Stimulated activated CD4-positive, alpha-beta T cell treated with anti-CD3 and anti-CD28 coated beads, Interleukin-1b, Interleukin-23, amount 100 ng/mL, for 4 hours (primary cell): ENCODE measurements at places on chromosomes 5 and 9.

DNA sequence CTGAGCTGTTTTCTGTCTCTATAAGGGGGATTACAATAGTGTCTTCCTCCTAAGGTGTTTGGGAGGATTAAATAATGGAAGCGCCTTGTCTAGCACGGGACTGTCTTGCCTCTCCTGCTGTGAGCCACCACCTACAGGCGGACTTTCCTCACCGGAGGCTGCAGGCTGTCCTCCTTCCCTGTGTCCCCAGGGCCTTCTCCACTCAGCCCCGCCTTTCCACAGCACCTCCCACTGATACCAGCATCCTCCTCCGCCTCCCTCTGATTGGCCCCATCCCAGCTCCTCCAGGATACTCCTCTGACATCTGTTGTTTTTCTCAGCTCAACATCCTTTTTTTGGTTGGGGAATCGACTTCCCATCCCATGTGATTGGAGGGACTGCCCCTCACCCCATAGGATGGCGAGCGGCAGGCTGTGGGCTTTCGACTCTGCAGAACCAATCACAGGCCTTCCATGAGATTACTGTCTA lies 851 bp upstream of the ZDHHC12 start:
- DNase-seq, result no peak

DNA sequence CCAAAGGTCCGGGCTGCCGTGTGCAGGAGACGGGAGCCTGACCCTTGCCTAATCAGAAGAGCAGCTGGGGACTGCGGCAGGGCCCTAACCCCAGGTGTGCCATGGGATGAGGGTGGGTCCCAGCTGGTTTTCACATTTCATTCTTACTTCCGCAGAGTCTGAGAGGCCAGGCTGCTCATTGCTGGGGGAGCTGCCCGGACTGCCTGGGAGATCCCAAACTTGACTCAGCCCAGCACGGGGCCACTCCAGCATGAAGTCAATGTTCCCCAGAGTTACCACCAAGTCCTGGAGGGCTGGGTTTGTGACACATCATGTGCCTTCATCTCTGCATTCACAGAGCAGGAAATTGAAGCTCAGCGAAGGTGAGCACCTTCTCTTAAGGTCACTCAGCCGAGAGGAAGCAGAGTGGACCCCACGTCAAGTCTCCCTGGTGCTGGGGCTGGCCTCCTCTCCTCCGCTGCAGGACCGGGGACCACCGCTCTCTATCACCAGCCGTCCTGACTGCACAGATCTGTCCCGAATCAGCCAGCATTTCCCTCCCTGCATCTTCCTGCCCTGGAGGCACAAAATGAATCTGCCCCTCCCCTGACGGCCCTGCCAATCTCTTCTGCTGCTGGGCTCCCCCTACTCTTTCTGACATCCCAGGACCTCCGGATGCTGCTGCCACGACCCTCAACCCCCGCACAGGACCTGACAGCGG lies 54.6 kb upstream of the PHYKPL start:
- DNase-seq, result no peak

DNA sequence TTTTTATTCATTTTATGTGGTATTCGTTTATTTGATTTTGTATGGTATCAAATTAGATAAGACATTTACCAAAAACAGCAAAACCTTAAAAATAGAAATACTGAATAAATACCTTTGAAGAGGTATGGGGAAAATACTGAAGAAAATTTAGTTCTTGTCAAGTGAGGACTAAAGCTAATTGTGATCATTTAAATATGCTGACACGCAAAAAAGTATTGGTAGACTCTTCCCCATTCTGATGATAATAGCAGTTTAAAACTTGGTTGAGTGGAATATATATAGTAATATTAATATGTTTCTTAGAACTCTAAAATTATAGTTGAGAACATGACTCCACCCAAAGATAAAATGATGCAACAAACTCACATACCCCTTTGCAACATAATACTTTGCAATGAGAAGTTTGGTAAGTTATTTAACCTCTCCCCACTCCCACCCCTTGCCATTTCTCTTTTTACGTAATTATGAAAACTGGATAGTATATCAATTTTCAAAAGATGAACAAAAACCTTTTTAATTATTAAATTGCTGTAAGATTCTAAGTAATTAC lies 30.1 kb upstream of the SNX24 start:
- no peak for DNase-seq

- DNase-seq, result no peak
These were observed 33.4 kb downstream of the ACER2 start for GRCh38 chr9:19442240-19442639.

GRCh38 chr5:168422431-168422830 lies 63.8 kb upstream of the RARS1 start:
- DNase-seq, result no peak

DNA sequence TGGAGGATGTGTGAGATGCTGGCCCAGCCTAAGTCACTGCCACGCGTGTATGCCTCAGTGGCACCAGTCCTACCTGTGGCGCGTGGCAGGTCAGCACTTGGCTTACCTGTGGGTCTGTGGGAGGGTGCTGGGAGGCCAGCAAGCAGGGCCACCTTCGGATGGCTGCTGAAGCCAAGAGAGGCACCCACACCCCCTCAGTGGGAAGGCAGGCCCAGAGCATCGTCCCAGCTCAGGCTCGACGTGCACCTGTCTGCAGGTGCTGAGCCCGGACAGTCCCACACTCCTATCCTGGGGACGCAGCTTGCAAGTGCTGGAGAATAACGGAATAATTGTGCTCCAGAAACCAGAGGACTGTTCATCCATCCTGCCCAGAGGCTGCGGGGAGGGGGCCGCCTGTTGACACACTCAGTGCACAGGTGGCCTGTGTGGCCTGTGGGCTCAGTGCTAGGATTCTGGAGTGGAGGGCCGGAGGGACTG lies 24.0 kb downstream of the NKD2 start:
- DNase-seq, result no peak

DNA sequence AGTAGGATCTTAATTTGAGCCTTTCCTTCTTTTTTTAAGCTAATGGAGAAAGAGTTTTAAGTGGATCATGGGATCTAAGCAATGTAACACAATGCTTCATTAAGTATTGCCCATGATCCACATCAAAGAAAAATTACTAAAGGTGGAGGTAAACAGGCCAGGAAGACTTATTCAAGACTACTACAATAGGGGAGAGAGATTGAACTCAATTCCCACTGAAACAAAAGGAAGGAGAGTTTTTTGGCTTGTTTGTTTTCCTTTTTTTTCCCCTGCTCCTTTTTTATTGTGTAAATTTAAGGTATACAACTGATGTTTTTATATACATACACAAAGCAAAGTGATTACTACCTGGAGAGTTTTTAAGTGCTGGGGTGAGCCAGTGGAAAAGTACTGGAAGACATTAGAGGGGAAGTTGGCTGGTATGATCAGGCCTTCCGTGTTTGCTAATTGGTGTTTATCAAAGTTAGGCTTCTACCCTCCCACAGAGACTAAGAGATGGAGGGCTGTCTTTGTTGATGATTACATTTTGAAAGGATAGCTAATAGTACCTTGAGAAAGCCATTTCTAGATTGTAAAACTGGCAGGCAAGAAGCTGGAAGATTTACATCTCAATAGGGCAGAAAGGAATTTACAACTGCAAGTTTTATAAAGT lies 262.7 kb downstream of the CHSY3 start:
- no peak for DNase-seq

- no peak for DNase-seq
These were observed 108.6 kb upstream of the RAD23B start for GRCh38 chr9:107174441-107174840.

DNA sequence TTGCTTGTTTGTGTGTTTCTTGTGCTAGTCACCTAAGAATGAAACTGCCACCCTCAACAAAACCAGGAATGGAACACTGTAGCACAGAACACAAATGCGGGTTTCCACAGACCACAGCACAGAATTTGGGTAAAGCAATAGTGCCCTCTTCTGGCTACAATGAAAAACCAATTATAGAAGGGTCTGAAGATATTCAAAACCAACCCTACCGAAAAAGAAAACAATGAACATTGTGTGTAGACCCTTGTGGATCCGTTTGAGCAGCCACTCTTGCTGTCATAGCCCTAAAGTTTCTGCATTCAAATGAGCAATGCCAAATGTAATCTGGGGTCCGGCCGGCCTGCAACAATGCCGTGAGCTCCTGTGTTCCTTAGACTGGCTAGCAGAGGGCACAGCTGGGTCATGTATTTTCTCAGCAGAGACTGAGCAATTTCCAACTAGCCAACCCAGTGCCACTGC lies 8.3 kb upstream of the ENC1 start:
- no peak for DNase-seq

- no peak for DNase-seq
These were observed 100.2 kb upstream of the RAI14 start for GRCh38 chr5:34555699-34556508.

DNA sequence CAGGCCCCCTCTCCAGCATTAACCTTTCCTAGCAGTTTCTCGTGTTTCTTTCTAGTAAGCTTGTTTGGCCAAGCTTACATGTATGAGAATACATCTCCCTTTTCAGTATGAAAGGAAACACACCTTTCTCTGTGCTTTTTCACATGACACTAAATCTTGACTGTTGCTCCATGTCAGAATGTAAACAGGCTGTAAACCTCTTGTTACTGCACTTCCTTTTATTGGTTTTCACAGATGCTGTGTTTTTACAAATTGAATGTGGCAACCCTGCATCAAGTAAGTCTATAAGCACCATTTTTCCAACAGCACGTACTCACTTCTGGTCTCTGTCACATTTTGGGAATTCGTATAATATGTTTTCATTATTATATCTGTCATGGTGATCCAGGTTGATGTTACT lies 2.2 kb upstream of the CANX start:
- DNase-seq, result no peak

DNA sequence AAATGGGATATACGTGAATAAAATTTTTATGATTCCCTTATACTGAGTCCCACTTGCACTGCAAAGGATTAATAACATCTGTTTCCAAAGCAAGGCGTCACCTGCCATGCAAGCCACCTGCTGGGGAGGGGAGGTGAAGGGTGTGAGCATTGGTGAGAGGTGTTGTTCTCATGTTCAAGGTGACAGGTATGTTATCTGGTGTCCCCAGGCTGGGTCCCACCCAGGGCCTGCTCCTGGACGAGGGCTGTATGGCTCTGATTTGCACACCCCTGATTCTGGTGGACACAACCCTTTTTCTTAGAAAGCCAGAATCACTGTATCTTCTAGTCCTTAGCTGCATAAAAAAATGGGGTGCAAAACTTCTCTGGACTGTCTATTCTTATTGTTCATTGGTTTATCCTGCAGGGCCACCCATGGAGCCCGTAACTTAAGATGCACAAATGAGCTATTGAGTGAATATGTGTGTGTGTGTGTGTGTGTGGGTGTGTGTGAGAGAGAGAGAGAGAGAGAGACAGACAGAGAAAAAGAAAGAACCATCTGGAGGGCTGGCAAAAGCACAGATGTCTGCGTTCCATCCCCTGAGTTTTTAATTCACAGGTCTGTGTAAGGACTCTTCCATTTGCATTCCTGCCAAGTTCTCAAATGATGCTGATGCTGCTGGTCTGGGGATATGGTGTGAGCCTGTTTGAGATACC lies 53.7 kb downstream of the SYK start:
- DNase-seq, result no peak

- DNase-seq, result no peak
These were observed 405.8 kb upstream of the ADAMTS16 start for GRCh38 chr5:4734348-4734747.

DNA sequence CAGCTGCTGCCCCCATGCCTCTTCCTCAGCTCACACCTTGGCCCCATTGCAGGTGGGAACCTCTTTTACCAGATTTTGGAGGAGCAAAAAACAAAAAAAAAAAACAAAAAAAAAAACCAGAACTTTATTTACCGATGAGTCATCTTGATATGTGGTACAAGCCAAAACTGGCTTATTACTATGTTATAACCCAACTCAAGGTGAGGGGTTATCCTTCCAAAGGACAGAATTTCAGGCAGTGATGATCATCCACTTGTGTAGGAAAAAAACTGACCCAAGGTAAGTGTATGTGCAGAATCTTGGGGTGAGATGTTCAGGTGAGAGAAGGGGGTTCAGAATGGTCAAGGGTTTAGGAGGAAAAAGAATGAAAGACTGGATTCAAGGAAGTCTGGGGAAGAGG lies 142.6 kb upstream of the FST start:
- no peak for DNase-seq

DNA sequence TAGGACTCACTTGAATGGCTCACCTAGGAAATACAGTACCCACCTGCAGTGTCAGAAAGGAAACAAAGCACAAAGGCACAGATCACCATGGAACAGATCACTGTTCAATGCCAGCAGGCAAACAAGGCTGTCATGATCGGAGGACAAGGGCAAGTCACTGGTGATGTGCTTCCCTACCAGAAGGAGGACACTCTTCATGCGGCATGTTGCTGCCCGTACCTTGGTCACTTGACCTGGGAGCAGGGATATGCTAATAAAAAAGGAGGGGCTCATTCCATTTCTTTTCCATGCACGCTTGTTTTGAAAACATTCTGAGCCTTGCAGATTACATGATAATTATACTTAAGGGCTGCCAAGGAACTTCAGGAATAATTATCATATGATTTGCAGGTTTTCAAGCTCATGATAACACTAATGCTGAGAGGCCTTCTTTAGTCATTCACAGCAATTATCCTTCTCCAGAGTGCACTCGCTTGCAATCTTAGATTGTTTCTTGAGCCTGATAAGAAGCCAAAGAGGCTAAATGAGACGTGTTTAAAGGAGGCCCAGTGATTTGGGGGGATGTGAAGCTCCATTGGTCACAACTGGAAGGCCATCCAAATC lies 36.1 kb upstream of the STARD4 start:
- no peak for DNase-seq

- DNase-seq, result no peak
These were observed 2.3 kb upstream of the SLC12A2 start for GRCh38 chr5:128081111-128081851.

GRCh38 chr5:75965292-75965691 lies 117.9 kb upstream of the SV2C start:
- no peak for DNase-seq

DNA sequence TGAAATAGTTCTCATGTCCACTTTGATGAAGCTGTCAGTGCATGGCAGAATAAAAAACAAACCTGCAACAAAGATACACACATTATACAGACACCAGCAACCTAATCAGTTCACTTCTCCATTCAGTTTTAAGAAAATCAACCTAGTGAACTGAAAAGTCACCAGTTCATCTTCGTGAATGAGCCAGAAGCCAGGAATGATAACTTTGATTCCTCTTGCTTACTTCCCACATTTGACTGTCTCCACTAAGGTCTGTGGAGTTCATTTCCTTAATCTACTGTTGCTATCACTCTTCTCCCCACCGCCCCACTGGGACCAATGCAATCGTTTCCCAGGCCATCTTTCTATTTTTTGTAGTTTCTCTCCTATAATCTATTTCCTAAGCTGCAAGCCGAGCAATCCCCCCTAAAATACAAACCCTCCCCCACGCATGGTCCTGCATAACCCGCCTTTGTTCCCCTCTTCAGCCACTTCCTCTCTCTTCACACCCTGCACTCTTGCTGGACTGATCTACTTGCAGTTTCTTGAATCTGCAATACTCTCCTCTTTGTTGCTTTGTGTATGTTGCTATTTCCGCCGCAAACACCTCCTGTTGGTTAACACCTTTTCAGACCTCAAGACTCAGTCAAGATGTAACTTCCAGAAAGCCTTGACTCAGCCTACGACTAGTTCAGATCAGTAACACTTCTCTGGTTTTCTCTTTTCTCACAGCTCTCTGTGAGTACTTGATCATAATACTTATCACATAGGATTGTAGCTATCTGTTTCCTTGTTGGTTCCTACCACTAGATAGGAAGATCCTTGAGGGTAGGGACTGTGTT lies 16.6 kb downstream of the STOM start:
- no peak for DNase-seq
